Fibroblast of lung (primary cell): ENCODE measurements at places on chromosomes 12 and 14.
A peak's percentile ranks its signal among the peaks of the same experiment; 100 is the strongest.

GRCh38 chr14:90266441-90267154 is 10.2 kb downstream of the PSMC1 start:
- no peak for DNase-seq

DNA sequence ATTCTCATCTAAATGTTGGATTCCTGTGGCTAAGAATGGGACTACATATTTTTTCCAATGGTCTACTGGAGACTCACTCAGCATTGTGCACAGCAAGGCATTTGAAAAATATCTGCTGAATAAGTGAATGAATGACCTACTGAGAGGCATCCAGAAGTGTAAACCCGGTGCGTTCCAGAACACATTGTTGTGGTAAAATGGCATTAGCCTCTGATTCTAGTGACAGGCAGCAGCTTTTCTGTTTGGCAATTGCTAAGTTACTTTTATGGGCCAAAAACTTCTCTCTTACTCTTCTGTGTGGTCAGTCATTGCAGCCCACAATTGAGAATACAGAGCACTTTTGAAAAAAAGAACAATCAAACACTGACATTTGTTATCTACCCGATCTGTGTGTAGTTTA is 36.5 kb downstream of the WIF1 start:
- peak; percentile 33 for DNase-seq

DNA sequence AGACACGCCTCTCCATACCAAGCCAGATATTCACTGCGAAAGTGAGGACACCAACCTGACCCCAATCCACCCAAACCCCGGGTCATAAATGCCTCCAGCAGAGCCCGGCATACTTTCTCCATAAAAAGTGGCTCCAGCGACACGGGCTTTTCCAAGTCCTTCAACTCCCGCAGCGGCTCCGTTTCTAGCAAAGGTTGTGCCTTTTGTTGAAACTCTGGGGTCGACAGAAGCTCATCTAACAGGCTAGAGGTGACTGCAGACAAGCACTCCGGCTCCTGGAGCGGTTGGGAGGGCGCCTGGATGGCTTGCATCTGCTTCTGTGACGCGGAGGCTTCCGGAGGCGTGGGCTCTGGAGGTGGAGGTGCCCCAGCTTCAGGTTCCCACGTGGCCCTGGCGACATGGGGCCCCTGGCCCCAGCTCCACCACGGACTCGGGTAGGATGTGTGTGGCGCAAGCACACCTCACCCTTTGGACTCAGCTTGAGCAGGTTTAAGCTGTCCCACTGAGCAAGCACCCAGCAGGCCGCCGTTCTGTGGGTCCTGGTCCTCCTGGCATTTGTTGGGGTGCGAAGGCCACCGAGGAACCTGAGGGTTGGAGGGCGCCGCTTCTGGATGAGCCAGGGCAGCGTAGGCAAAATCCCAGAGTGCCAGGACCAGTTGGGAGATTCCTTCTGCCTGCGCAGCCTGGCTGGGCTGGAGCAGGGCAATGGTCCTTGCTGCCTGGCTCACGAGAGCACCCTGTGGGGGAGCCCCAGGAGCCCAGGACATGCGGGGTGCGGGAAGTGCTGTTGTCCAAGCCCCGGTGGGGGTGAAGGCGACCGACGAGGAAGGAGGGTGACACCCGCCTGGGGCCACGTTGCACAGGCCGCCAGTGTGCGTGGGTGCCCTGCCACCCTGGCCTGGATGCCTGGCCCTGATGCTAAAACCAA is 186.3 kb downstream of the ALG10 start:
- no peak for DNase-seq

GRCh38 chr12:49059045-49059298 is 1.6 kb downstream of the KMT2D start:
- peak; percentile 11 for DNase-seq

- no peak for DNase-seq
These were observed 59.9 kb downstream of the SLC6A12 start for GRCh38 chr12:154058-154457.

DNA sequence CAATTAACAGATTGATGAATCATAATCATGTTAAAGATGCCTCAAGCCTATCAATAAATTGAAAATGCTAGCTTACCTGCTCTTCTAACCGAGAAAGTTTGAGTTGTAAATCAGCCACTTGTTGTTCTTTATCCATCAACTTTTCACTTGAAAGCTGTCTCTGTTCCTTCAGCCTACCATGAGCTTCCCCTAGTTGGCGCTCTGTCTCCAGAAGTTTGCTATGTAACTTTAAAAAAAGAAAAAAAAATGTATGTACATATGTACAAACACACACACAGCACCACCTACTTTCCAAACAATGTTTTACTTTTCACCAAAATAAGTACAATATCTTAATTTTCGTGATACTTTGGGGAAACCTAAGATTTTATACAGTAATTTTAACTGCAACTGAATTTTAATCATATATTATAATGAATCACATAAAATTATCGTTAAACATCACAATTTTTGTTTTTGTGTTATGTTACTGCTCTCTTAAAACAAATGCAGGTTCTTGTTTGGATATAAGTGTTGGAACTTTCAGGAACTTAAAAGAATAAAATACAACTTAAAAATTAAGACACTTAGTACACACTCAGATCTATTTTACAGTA is 101.2 kb downstream of the EEA1 start:
- peak; percentile 34 for DNase-seq

DNA sequence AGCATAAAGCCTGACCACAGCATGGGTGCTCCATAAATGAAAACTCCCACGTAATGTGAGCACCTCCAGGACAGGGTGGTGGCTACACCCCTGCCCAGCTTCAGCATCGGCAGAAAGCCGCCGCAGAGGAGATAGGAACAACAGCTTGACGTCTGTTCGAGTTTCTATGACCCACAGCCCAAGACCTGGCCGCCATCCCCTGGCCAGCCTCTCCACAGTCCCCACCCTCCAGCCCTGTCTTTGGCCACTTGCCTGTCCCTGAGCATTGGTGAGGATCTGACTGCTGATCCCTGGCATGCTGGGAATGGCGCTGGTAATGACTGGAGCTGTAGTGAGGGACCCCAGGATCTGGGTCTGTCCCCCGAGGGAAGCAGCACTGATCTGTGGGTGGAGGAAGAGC is 21.3 kb downstream of the POU6F1 start:
- no peak for DNase-seq

- DNase-seq, result no peak
These were observed 196.1 kb upstream of the CDKN3 start for GRCh38 chr14:54200726-54201125.

DNA sequence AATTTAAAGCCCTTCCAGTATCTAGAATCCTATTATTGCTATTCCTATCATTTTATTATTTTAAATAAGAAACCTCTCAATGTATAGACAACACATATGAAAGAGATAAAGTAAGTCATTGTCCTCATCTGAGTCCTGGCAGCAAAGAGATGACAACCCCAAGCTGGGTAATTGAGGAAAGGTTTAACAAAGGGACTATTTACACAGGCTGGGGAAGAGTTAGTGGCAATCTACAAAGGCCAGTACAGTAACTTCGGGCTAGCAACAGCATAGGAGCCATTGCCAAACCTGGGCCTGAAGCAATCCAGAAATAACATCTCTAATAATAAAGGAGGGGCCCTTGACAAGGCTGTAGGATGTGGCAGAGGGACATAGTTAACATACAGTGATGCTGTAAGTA is 11.2 kb downstream of the PDE6H start:
- DNase-seq, result no peak

- DNase-seq, result no peak
These were observed 3.7 kb downstream of the MYH6 start for GRCh38 chr14:23404331-23404900.

GRCh38 chr14:36973806-36974442 is 198.5 kb downstream of the SLC25A21 start:
- peak; percentile 83 for DNase-seq

GRCh38 chr14:65042731-65043372 is 56.2 kb downstream of the FNTB start:
- DNase-seq, result no peak

DNA sequence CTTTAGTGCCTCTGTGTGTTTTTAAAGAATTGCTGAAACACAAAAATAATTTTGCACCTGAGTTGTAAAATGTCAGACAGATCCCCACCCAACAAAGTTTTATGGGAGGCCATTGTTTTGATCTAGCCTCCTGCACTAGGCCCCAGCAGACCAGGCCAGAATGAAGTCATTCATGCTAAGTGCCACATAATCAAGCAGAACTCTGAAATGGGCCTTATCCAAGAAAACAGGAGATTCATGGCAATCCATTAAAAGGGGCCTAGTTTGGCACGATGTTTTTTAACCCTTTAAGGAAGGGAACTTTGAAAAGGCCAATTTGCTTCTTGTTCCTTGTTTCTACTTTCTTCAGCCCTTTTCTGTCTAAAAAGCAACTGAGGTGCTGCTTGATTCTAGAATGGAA is 260.9 kb downstream of the ITPR2 start:
- no peak for DNase-seq

DNA sequence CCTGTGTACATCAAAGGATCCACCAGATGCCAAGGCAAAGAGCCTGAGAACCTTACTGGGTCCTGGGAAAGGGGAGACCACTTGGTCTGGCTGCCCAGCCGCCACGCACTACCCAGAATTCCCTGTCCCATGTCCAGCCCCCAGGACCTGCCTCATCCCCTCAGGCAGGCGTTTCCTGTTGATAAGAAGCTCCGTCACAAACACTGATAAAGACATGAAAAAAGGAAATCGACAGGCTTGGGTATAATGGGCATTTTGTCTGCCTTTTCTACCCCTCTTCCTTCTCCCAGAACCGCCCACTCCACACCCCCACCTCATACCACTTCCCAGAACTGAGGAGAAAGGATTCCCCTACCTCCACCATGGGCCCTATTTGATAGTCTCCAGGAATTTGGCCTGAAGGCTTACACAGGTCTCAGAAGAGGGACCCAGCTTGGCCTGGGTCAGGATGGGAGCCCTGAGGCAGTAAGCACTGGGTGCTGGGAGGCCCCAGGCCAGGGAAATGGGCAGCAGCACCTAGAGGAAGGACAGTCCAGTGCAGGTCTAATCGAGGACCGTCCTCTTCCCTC is 18.8 kb downstream of the ACVRL1 start:
- DNase-seq, result no peak

DNA sequence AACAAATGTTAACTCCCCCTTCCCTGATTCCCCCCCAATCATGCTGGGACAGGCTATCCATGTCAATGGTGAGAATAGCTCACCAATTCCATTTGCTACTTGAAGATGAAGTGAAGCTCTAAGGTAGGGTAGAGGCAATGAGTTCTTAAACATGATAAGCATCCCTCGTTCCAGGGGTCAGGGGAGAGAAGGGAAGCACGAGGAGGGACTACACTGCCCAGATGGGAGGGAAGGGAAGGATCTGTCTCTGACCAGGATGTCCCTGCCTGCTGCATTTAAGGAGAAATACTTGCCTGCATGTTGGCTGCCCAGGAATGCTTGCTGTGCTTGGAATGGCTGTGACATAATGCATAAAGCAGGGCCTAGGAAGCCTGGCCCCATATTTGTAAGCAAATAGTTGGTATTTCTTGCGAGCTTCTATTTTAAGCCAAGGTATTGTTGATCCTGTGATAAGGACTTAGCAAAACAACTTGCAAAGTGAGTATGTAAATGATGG is 155.1 kb downstream of the CEP83 start:
- DNase-seq, result peak; percentile 91

DNA sequence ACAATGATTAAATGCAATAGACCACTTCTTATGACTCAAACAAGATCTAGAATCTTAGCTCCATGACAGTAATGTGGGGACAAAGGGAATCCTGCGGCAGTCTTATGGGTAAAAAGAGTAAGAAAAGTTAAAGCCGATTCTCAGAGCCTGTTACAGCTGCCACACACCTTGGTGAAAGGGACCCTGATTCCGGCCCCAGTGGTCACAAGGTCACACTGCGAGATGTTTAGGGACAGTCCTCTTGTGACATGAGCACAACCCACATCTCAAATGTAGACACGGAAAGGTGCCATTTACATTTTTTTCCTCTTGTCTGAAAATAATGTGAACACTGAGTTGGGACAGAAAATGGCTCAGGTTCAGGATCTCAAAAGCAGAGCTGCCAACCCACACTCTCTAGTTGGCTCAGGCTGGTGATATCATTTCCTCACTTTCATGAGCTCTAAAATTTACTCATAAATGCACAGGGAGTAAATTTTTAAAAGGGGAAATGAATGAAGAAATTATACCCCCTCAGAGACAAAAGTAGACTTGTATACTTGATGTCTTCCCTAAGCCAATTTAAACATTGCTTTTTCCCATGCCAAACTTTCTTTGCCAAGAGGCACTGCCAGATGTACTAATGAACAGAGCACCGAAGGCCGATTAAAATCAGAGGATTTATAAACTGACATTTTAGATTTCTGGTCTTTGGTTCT is 113.1 kb upstream of the OVCH1 start:
- peak; percentile 20 for DNase-seq
